ENCODE measurements at places on chromosomes 13 and 19.
A peak's percentile ranks its signal among the peaks of the same experiment; 100 is the strongest.

GRCh38 chr19:48329167-48329891, 4.0 kb downstream of the EMP3 start:
- peak; percentile 81 for DNase-seq

- DNase-seq: no peak
Observed at GRCh38 chr13:107347641-107348369, 779.9 kb upstream of the ARGLU1 start.

GRCh38 chr13:35917942-35918645, 213.1 kb downstream of the DCLK1 start:
- DNase-seq: no peak

DNA sequence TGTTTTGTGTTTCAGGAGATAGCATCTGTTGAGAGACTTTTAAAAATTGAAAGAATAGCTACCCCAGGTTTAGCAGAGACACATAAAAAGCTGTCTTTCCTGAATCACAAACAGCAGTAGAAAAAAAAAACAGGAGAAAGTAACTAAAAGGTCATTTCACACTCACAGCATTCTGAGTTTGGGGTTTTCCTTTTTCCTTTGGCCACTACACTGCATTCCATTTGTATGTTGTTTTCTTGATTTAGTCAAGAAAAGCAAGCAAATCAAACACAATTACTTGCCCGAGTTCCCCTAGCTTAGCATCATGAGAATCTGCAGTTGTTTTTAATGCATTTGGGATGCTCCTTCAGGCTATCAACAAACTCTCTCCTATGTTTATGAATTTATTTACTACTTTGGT, 161.0 kb downstream of the KCTD12 start:
- no peak for DNase-seq

- no peak for DNase-seq
Observed at GRCh38 chr13:77544758-77545338, 9.3 kb downstream of the SCEL start.

- DNase-seq: peak; percentile 75
Observed at GRCh38 chr19:2711172-2711874, 8.8 kb upstream of the GNG7 start.

GRCh38 chr19:39154629-39155100, 29.1 kb downstream of the PAK4 start:
- no peak for DNase-seq

DNA sequence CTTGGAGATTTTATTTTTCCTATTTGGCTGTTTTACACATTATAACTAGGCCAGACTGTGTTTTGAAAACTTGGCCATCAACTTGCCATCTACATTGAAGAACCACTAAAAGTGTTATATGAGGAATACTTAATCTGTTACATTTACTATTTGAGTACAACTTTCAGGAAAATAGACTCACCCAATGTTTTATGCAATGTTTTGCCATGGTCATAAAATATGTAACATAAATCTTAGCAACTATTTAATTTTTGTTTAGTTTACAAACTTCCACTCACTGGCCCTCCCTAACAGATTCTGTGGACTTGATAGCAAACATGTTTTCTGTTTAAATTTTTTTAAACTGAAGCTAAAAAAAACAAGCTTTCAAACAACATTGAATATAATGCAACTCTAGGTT, 23.7 kb upstream of the TRPC4 start:
- DNase-seq: no peak

DNA sequence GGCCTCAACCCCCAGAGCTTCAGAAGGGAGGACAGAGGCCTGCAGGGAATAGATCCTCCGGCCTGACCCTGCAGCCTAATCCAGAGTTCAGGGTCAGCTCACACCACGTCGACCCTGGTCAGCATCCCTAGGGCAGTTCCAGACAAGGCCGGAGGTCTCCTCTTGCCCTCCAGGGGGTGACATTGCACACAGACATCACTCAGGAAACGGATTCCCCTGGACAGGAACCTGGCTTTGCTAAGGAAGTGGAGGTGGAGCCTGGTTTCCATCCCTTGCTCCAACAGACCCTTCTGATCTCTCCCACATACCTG, 969 bp upstream of the CEACAM5 start:
- DNase-seq: no peak

DNA sequence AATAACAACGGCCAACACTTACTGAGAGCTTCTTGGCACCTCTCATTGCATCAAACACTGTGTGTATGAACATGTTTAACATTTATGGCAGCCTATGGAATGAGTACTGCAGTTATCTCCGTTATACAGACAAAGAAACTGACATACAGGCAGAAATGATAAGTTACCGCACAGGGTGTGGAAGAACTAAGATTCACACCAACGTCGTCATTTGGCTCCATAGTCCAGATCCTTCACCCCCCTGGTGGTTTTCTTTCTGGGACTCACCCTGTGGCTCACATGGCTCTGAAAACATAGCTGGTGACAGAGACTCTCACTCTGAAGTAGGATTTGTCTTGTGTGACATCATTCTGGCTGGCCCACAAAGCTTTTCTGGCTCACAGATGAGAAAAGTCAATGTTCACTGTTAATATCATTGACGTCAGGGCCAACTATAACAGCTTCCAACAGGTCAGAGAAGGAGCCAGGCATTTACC, 230.1 kb downstream of the DLEU7 start:
- no peak for DNase-seq

DNA sequence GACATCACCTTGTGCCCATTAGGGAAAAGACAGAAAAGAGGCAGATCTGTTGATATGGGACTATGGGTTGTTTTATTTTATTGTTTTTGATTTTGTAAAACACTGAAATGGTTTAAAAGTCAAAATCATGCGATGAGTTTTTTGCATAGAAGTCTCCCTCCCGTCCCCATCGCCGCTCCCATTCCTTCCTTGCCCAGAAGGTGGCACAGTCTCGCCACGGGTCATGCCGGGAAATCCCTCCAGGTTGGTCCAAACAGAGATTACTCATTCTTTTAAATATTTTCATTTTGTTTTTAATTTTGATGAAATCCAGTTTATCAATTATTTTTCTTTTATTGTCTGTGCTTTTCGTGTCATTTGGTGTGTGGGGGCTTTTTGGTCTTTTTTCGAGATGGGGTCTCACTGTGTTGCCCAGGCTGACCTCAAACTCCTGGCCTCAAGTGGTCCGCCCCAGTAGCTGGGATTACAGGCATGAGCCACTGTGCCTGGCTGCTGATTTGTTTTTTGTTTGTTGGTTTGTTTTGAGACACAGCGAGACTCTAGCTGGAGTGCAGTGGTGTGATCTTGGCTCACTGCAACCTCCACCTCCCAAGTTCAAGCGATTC, 9.2 kb downstream of the PGPEP1 start:
- DNase-seq: peak; percentile 83

DNA sequence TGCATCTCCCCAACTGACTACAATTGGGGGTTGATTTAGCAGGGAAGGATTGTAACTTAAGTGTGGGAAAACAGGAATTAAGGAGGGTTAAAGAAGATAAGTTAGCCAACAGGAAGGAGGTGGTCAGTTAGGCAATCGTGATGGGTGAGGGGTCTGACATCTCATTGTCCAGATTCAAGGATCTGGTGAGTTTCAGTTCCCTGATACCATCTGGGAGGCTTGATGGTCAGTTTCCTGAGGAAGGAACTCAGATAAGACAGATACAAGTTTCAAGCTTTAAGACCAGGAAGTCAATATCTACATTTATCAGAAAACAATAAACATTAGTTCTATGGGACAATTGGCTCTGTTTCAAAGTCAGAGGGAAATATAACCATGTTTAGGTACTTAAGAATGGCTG, 601.8 kb downstream of the SLITRK6 start:
- no peak for DNase-seq

DNA sequence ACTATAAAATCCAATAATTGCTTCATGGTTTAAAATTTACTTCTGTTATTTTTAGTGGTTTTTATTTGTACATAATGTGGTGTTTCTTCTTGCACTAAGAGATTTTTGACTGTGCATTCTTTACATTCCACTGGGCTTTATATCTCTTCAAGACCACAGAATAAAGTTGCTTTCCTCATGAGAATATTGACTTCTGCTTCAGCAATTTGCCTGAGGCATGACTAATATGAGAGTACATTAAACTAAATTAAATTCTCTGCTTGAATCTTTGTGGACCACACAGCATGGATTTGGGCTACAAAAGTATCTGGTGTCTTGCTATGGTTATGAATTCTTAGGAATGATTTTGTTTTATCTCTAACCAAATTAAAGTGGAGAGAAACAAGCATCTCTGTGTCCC, 1463.4 kb upstream of the PCDH20 start:
- no peak for DNase-seq

- DNase-seq: no peak
Observed at GRCh38 chr13:113273321-113273720, 23.7 kb upstream of the LAMP1 start.

- no peak for DNase-seq
Observed at GRCh38 chr19:27861411-27861975, 1351.5 kb downstream of the UQCRFS1 start.

- no peak for DNase-seq
Observed at GRCh38 chr19:56760842-56761241, 79.7 kb downstream of the PEG3 start.

GRCh38 chr13:103931331-103931845, 865.2 kb upstream of the SLC10A2 start:
- DNase-seq: no peak

DNA sequence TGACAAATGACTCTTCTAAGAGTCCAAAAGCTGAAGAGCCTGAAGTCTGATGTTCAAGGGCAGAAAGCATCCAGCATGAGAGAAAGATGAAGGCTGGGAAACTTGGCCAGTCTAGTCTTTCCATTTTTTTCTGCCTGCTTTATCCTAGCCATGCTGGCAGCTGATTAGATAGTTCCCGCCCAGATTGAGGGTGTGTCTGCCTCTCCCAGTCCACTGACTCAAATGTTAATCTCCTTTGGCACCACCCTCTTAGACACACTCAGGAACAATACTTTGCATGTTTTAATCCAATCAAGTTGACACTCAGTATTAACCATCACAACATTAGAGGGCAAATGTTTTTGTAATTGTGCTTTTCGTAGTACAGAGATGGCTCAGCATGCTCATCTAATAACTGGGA, 267.5 kb upstream of the KLHL1 start:
- no peak for DNase-seq

DNA sequence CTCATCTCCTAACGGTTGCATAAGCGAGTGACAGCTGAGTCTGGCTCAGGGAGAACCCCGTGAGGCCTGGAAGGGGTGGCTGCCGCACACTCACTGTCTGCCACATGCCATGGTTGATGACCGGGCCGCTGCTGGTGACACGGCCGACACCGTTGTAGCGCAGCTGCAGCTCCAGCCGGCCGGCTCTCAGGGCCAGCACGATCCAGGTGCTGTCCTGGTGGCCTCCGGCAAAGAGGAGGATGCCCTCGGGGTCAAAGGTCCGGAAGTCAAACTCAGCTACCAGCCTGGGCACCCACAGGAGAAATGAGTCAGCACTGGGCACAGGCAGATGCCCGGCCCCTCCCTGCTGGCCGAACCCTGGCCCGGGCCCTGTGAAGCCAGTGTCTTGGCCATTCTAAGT, 31.7 kb downstream of the GAS6 start:
- DNase-seq: no peak

DNA sequence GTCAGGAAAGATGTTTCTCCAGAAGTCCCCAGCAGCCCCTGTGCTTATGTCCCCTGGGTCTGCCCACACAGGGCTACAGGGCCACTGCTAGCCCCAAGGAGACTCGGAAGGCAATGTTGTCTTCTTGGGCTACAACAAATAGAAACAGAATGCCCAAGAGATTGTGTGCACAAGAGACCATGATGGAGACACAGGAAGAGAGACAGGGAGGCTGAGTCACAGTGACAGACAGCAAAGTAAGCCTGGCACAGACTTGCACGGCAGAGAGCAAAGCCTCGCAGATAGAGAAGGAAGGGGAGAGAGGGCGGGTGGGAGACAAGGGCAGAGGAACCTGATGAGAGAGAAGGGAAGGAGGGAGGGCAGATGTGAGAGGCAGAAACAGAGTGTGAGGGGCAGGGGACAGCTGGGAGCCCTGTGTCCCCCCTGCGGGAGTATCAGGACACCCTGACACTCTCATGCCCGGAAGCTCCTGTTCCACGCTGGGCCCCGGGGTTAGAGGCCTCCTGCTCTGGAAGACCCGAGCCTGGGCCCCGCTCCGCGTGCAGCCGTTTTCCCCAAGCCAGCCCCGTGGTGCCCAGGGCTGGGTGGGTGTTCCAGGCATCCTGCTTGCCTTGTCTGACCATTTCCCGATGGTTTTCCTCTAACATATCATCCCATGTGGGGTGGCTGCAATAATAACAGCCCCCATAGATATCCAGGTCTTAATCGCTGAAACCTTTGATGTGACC, 2.7 kb upstream of the PLA2G4C start:
- peak; percentile 33 for DNase-seq

- DNase-seq: no peak
Observed at GRCh38 chr13:88526186-88526852, 855.1 kb downstream of the SLITRK5 start.

DNA sequence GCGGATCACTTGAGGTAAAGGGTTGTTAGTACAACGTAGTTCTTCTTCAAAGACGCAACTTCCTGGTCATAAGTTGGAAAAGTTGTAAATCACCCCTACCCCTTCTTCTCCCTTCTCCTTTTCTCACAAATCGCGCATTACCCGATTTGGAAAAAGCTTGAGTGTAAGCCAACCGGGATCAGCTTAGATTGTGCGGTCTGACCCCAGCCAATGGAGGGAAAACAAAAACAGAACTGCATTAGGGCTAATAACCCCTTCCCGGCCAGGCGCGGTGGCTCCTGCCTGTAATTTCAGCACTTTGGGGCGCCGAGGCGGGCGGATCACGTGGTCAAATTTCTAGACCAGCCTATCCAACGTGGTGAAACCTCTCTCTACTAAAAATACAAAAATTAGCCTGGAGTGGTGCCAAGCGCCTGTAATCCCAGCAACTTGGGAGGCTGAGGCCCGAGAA, 806 bp downstream of the ZNF90 start:
- no peak for DNase-seq

DNA sequence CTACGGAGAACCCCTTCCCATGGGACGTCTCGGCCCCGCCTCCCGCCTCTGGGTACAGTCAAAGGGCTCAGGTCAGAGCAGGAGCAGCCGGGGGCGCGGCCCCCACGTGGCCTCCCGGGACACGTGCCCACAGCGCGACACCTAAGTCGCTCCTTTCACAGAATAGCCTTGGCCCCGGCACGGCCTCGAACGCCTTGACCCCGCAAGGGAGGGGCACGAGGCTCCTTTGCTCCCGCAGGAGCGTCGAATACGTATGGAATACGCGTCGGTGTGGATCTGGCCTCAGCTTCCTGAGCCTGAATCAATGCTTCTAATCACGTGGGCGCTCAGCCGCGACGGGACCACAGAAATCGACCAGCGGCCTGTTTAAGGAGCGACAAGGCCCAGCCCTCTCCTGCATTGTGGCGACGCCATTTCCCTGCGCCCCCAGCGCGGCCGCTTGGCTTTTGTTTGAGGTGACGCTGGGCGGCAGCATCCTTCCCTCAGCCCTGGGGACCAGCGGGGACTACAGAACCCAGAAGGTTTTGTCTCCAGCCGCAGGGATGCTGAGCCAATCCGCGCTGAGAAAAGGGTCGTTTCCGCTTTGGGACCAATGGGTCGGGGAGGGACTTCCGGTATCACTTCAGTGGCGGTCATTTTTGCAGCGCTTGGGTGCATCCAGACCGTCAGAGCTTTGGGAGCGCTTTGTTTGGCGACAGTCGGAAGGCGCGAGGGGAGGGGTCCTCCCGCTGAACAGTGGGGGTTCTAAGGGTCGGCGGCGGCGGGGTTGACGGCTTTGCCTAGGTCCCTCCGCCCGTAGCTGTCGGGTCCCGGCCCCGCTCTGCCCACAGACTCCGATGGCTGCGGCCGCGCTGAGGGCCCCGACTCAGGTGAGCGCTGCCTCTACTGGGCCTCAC, at the start of gene ZIK1:
Gene ZIK1, plus strand, starts transcription at position 625 of the 896 bp plus-strand sequence. Its CDS starts 212 bp downstream, at position 837.
- peak; percentile 92 for DNase-seq

GRCh38 chr19:2440515-2440914, 13.1 kb upstream of the TIMM13 start:
- DNase-seq: no peak

- DNase-seq: no peak
Observed at GRCh38 chr13:29909975-29910674, 59.7 kb upstream of the UBL3 start.

Data from suppressor macrophage treated with lipopolysaccharide for 1 hour (primary cell).